Stomach (tissue), 19 donors: ENCODE measurements at places on chromosomes 2 and 18. TPM values are rescaled to one million over a fixed set of nuclear protein-coding genes. Genes with fewer than 3 reads are reported as not detected.
A peak's percentile ranks its signal among the peaks of the same experiment; 100 is the strongest.

Gene HDHD2
- total RNA-seq = 23.9 TPM

Gene ERBB4
- 1.7 TPM for total RNA-seq

Gene GAREM1
- 60.3 TPM for total RNA-seq

- H3K27me3 ChIP-seq = no peaks in the 10 kb centered on the region
- no peak overlapping the region for H3K27ac ChIP-seq
- no peak overlapping the region for H3K4me3 ChIP-seq
- peak; percentile 34 for DNase-seq
- H3K36me3 ChIP-seq = no peaks in the 10 kb centered on the region
- no peaks in the 10 kb centered on the region for H3K4me1 ChIP-seq
Measured at GRCh38 chr2:149399934-149400615, 69.7 kb downstream of the LYPD6 start.

DNA sequence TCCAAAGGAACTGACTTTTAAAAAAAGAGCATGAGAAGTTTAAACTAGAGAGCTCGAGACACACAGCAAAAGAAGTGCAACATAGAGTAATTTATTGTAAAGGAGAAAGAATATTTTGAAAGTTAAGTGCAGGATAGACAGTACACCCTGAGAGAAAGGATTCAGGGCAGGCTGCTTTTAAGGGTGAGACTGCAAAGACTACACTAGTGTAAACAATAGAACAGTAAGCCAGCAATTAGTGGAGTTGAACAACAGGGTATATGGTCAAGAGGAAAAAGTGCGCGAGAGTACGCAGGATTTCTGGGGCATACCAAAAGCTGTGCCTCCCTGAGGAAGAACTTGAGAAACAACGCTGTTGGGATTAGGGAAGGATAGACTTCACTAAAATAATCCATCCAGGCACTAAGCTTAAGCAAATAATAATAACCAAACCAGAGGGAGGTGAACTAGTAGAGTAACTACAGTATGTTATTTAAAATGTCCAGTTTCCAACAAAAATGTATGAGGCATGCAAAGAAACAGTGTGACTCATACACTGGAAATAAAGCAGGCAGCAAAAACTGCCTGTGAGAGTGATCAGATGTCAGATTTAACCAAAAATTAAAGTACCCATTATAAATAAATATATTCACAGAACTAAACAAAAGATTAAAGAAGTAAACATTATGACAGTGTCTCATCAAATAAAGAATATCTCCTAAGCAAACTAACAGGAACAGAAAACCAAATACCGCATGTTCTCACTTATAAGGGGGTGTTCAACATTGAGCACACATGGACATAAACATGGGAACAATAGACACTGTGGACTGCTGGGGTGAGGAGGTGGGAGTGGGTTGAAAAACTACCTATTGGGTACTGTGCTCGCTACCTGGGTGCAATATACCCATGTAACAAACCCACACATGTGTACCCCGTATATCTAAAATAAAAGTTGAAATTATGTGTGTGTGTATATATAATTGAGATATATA, 40.5 kb upstream of the EMILIN2 start:
- H3K36me3 ChIP-seq = peaks cover 33% of the 10 kb centered on the region
- no peaks in the 10 kb centered on the region for H3K27me3 ChIP-seq
- no peak overlapping the region for H3K27ac ChIP-seq
- no peak for DNase-seq
- no peak overlapping the region for H3K4me3 ChIP-seq
